Lung (tissue), 17 donors: ENCODE measurements at places on chromosomes 4 and X. TPM values are rescaled to one million over a fixed set of nuclear protein-coding genes. Genes with fewer than 3 reads are reported as not detected.

Gene REELD1
- 0.86 TPM for total RNA-seq

Gene OR13H1
- not detected for total RNA-seq

Gene CACNA1F
- 0.55 TPM for total RNA-seq

Gene DDX60
- 15.1 TPM for total RNA-seq

Gene WDR17
- 7.5 TPM for total RNA-seq

DNA sequence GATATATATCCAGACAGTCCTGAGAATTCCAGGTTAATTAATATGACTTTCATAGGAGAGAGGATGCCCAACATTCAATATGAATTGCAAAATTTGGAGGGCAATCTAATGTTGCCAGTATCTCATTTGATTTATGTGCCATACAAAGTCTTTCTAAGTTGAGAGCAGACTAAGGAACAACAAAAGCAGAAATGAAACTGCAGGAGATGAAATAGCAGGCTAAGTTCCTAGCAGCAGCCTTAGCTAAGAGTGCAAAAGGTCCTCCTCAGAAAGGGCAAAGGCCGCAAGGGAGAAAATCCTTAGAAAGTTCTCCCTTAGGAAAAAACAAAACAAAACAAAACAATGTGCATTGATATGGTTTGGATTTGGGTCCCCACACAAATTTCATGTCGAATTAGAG lies 602.9 kb upstream of the HTR2C start:
- H3K27ac ChIP-seq, result no peak overlapping the region
- H3K4me3 ChIP-seq, result no peak overlapping the region
- peaks cover 16% of the 10 kb centered on the region for H3K27me3 ChIP-seq
- H3K4me1 ChIP-seq, result no peaks in the 10 kb centered on the region

- peaks cover 2% of the 10 kb centered on the region for H3K36me3 ChIP-seq
- no peaks in the 10 kb centered on the region for H3K4me1 ChIP-seq
- no peak overlapping the region for H3K27ac ChIP-seq
- no peak for DNase-seq
- H3K4me3 ChIP-seq, result no peak overlapping the region
- H3K27me3 ChIP-seq, result no peaks in the 10 kb centered on the region
Observed at GRCh38 chr4:147863808-147864472, 132.1 kb downstream of the ARHGAP10 start.

DNA sequence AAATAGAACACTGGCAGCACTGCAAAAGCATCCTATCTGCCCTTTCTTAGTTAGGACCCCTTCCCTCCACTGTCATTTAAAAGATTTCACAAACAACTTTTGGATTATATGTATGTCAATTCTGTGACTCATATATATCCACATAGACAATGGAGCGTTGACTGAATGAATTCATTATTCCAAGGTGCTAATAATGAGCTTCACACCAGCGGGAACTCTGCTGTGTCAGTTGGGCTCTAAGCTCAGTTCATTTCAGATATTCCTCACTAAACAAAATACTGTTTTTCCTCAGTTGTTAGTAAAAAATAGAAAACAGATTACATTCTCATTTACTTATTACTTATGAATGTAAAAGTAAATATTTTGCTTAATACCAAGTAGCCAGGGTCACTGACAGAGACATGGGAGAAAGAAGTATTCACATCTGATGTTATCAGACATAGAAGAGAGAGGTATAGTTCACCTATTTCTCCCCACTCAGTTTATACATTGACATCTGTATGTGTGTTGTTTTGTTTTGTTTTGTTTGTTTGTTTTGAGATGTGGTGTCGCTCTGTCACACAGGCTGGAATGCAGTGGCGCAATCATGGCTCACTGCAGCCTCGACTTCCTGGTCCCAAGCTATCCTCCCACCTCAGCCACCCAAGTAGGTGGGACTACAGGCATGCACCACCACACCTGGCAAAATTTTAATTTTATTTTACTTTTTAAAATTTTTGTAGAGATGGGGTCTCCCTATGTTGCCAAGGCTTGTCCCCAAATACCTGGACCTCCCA lies 10.9 kb downstream of the NFKB1 start:
- H3K4me3 ChIP-seq, result no peak overlapping the region
- H3K27me3 ChIP-seq, result no peaks in the 10 kb centered on the region
- peaks cover 5% of the 10 kb centered on the region for H3K4me1 ChIP-seq
- H3K36me3 ChIP-seq, result no peaks in the 10 kb centered on the region
- DNase-seq, result no peak

GRCh38 chrX:34584781-34585180 lies 72.3 kb downstream of the TMEM47 start:
- no peaks in the 10 kb centered on the region for H3K27me3 ChIP-seq
- H3K4me3 ChIP-seq, result no peak overlapping the region
- H3K27ac ChIP-seq, result no peak overlapping the region

DNA sequence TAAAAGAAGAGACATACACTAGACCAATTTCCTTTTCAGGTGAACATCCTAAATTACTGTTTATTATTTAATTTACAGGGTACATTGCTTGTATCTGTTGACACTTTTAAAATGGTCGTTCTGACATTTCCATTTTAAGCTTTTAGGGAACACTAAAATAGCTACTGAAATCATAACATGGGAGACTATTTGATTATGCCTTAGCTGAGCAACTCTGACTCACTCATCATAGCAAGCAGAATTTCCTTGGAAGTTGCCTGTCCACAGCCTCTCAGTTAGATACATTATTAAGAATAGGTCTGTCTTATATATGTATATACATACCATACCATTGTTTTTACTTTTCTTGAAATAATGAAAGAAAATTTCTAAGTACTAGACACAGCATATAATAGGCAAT lies 22.0 kb downstream of the GUCY1B1 start:
- H3K4me3 ChIP-seq, result no peak overlapping the region
- H3K4me1 ChIP-seq, result peaks cover 14% of the 10 kb centered on the region
- no peak overlapping the region for H3K27ac ChIP-seq
